ENCODE measurements at places on chromosomes 11 and 22.
A peak's percentile ranks its signal among the peaks of the same experiment; 100 is the strongest.

GRCh38 chr11:74138021-74138420 lies 32.8 kb downstream of the C2CD3 start:
- no peak for DNase-seq

DNA sequence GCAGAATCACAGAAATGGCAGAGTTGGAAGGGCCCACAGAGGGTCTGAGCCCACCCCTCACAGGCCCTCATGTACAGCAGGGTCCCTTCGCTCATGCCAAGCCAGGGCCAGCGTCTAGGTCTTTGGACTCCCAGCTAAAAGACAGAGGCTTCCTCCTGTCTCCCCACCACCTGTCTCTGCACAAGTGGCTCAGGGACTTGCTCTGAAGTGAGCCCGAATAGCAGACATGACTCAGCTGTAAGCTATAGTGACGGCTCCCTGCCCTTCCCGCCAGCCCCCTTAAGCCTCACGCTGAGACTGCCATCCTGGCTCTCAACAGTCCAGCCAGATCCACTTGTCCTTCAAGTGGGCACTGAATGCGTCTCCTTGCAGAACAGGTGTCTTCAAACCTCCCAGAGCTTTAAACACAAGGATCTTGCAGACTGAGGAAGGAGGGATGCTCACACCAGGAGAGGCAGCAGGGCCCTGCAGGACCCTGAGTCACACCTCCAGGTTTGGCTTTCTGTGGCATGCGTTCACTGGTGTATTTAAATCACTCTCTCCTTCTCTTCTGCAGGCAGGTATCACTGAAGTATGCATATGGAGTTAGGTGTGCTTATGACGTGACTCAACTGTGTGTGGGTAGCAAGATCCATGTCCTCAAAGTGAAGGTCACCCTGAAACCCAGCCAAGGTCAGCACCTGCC lies 154.9 kb downstream of the CACNA1I start:
- DNase-seq, result no peak

DNA sequence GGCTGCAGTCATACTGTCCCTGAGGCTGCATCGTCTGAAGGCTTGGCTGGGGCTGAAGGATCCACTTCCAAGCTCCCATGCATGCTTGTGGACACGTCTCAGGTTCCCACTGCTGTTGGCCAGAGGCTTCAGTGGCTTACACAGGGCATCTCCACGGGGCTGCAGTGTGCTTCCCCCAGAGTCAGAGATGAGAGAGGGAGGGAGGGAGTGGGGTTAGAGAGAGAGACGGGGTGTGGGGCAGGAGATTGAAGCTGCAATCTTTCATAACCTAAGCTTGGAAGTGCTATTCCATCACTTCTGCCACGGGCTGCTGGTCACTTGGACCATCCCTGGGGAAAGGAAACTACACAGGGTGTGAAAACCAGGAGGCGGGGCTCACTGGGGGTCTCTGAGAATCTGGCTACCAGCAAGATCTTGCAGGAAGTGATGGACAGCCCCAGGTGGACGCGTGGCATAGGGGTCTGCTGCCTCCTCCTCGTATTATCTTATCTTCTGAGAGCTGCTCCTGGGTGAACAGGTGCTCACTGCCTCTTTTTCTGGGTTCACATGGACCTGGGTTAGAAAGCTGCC lies 63.0 kb upstream of the MYEOV start:
- no peak for DNase-seq

- DNase-seq, result peak; percentile 6
Measured at GRCh38 chr11:86954269-86955110, 705 bp downstream of the FZD4 start.

DNA sequence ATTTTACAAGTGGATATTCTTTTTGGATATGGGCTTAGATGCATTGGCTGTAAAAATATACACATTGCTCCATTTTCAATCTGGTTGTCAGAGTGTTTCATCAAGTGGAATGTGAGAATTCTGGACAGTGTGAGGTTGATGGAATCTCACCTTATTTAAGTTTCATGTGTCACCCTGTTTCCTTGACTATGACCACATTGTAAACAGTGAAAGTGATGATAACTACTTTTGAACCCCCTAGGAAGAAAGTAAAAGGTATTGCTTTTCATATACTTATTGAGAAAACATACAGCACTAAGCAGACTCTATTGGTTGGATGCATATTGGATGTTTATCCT lies 490.5 kb upstream of the RAG2 start:
- no peak for DNase-seq

- DNase-seq, result peak; percentile 13
Measured at GRCh38 chr11:75078233-75078632, 18.4 kb downstream of the OR2AT4 start.

DNA sequence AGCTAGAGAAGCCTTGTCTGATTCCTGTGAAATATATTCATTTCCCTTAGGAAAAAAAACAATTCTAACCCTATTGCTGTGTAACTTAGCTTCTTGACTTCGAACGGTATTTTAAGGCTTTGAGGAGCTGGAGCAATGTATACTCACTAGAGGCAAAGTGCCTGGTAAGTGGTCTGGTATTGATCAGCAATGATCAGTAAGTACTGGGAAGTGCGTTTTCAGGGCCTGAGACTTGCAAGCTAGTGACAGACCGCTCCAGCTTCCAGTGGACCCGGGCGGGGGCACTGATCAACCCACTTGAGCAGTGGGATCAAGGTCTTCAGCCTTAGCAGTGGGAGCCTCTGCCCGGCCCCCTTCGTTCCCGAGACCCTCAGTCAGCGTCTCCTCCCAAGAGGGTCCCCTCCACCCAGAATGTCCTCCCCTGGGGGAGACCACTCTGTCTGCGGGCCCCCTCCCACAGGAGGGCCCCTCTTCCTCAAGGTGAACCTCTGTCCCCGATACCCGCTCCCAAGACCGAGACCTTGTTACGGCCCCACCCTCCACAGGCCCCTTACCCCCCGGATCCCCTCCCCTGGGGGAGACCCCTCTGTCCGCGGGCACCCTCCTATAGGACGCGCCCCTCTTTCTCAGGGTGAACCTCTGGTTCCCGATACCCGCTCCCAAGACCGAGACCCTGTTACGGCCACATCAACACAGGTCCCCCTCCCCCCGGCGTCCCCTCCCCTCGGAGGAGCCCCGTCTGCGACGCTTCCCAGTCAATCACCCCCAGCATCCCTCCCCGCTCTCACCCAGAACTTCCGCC lies 452 bp upstream of the ATXN10 start:
- DNase-seq, result no peak

DNA sequence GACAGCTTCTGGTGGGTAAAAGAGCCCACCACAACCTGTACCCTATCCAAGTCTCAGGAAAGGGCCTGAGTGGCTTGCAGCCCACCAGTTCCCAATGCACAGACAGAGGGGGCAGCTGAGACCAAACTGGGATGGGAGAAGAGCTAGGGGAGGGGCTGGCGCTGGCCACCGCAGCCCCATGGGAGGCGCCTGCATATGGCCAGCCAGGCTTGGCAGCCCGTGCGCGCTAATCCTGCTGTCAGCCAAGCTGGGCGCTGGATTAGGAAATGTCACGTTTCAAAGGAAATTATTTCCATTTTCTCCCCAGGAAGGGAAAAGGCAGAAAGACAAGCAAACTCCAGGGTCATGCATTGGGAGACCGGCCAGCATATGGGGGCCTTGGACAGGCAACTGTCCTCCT lies 236.8 kb downstream of the BUD13 start:
- DNase-seq, result no peak

GRCh38 chr11:130806746-130807145 lies 109.5 kb downstream of the SNX19 start:
- no peak for DNase-seq

- no peak for DNase-seq
Measured at GRCh38 chr11:65553301-65554001, 4.7 kb downstream of the LTBP3 start.

DNA sequence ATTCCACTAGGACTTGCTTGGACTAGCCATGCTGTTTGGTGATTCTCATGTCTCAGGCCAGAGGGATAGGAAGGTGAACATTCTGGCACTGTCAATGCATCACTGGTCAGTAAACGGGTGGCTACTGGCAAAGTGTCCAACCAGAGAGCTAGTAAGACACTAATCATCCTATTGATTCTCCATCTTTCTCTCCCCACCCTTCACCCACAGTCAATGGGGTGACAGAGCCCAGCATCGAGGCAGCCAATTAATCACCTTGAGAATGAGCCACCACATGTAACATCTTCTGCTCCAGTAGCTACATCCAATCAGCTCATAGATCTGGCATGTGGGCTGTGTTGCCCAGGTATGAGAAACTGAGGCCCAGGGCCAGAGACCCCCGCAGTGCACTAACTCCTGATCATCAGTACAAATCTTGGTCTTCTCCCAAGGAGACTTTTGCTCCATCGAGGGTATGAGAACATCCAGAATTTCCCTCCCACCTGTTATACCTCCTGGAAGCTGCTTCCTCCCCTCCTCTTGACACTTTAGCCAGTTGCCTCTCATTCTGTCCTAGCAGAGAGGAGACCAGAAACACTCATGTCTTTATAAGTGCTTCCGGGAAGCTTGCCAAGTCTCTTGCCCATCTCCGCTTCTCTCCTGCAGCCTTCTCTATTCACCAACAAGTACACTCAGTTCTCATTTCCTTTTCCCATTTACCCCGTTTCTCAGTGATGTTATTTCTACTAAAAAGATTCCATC lies 17.0 kb downstream of the HTR3A start:
- DNase-seq, result no peak

GRCh38 chr22:40651563-40652501 lies 15.3 kb upstream of the MRTFA start:
- DNase-seq, result peak; percentile 90

DNA sequence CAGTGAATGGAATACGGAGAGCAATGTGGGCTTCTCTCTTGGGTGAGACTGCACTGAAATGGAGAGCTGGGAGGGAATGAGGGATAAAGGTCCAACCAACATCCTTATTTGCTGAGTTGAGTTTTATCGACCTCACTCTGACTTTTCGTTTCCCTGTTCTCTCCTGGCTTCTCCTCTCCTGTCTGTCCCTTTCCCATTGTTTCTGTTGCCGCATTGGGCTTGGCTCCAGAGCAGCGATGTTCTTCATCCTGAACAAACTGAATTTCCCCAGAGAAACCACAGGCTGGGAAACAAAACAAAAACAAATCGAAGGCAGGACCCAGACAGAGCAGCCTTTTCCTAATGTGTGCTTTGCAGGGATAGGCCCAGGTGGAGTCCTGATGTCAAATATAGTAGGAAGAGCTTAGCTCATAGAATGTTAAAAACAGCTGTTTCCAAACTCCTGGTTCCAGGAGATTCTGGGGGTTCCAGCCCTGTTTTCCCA lies 30.0 kb downstream of the MOV10L1 start:
- no peak for DNase-seq

DNA sequence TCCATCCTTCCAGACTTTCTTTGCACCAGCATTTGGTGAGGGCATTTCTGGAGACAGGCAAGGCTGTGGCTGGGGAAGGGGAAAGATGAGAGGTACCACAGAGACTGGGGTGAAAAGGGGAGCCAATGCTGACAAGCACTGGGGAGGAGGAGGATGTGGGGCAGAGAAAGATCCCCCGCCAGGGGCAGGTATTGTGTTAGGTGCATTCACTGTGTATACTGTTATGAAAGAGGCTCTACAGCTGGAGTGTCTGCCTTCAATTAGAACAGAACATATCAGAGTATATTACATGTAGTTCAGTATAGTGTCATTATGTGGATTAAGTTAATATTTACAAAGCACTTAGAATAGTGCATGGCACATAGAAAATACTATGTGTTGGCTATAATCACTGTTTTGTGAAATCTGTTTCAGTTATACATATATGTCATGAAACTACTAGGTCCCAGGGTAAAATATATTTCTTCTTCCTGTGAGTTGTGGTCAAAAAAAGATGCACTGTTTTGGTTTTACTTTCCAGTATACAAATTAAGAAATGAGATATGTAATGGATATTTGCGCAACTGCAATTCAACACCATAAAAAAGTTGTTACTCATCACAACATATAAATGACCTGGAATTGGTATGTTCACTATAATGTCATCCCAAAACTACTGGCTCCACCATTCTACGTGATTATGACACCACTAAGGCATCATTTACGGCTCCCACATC lies 8.4 kb downstream of the MSANTD2 start:
- DNase-seq, result no peak

- DNase-seq, result no peak
Measured at GRCh38 chr11:69874984-69875624, 55.9 kb upstream of the FGF3 start.

GRCh38 chr11:107157809-107158187 lies 139.5 kb upstream of the GUCY1A2 start:
- DNase-seq, result no peak

Measured in RWPE1 (cell line).